Peyer's patch (tissue), 4 donors: ENCODE measurements at places on chromosomes 1 and 21.

- no peaks in the 10 kb centered on the region for H3K36me3 ChIP-seq
- H3K4me1 ChIP-seq: no peaks in the 10 kb centered on the region
- H3K27me3 ChIP-seq: no peaks in the 10 kb centered on the region
- no peak overlapping the region for H3K4me3 ChIP-seq
Observed at GRCh38 chr1:29283804-29284195, 47.5 kb downstream of the PTPRU start.

GRCh38 chr21:45551783-45552695, 9.8 kb upstream of the SLC19A1 start:
- peaks cover 23% of the 10 kb centered on the region for H3K4me1 ChIP-seq
- no peaks in the 10 kb centered on the region for H3K36me3 ChIP-seq

- no peak overlapping the region for H3K27ac ChIP-seq
- H3K4me1 ChIP-seq: no peaks in the 10 kb centered on the region
- no peak overlapping the region for H3K4me3 ChIP-seq
- H3K36me3 ChIP-seq: no peaks in the 10 kb centered on the region
- H3K27me3 ChIP-seq: no peaks in the 10 kb centered on the region
- DNase-seq: no peak
Observed at GRCh38 chr1:25692560-25692959, 76.0 kb downstream of the MAN1C1 start.

DNA sequence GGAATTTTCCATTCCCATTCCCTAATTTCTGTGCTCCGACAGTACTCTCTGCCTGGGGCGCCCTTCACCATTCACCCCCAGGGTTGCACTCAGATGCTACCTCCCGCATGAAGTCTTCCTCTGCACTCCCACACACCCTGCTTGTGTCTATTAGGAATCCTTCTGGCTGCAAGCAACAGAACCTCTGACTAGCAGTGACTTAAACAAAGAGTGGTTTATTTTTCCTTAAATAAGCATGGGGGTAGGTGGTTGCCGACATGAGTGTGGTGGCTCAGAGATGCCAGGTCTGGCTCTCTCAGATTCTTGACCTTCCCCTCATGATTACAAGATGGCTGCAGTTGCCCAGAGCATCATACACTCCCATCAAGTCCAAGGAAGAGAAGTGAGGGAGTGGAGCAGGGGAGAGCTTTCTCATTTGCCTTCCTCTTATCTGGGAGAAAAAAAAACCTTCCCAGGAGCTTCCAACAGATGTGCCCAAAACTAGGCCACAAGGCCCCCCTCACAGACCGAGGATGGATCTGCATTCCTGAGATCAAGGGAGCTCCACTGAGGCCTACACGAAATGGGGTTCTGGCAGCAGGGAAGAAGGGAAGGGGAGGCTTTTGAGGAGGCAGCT, 49.6 kb upstream of the LBR start:
- DNase-seq: no peak
- H3K27me3 ChIP-seq: no peaks in the 10 kb centered on the region
- peaks cover 11% of the 10 kb centered on the region for H3K4me1 ChIP-seq
- H3K27ac ChIP-seq: no peak overlapping the region

DNA sequence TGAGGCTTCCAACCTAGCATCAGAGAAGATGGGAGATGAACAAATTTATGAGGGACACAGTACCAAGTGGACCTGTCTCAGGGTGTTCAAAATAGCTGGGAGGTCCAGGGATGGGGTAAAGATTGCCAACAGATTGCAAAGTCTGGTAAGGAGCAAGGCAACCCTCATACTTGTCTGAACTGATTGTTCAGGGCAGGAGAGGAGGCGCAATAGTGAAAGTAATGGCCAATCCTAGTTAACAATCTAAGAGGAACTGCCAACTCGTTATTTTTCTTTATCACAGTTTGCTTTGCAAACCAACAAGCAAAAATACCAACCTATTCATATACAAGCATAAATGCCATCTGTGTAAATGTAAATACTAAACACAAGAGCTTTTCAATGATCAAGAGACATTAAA, 78.4 kb upstream of the S1PR1 start:
- H3K27me3 ChIP-seq: no peaks in the 10 kb centered on the region
- no peaks in the 10 kb centered on the region for H3K4me1 ChIP-seq
- no peak for DNase-seq
- no peak overlapping the region for H3K27ac ChIP-seq
- H3K36me3 ChIP-seq: no peaks in the 10 kb centered on the region

- DNase-seq: no peak
- H3K27ac ChIP-seq: no peak overlapping the region
- H3K4me3 ChIP-seq: no peak overlapping the region
- H3K4me1 ChIP-seq: no peaks in the 10 kb centered on the region
- no peaks in the 10 kb centered on the region for H3K36me3 ChIP-seq
- H3K27me3 ChIP-seq: no peaks in the 10 kb centered on the region
Observed at GRCh38 chr21:40923407-40923806, 76.4 kb upstream of the DSCAM start.

- H3K27ac ChIP-seq: peak overlapping the region; percentile 94
- peak overlapping the region; percentile 92 for H3K4me3 ChIP-seq
- no peaks in the 10 kb centered on the region for H3K27me3 ChIP-seq
- H3K36me3 ChIP-seq: no peaks in the 10 kb centered on the region
Observed at GRCh38 chr1:1776672-1777582, 1.3 kb downstream of the NADK start.

DNA sequence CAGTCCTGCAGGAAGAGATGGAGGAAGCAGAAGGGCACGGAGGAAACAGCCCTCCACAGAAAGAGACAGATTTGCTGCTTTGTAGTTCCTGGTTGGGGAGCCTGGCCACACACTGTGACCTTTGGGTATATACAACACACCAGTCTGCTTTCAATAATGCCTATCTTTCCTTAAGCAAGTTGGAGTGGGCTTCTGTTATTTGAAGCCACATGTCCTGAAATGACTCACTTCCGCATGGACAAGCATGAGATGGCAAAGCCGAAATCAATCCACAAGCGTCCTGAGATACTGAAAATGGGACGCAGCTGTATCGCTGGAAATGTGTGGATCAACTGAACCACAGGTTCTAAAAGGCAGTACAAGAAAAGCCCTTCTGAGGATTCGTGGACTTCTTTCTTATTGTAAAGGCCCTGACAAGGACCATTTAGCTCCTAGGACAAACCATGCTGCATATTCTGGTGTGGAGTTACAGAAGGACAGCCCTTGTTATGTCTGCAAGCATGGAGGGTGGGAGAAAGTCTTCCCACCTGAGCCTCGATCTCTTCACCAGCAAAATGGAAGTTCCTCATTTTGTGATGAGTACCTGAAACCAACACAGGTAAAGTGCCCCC, 22.7 kb upstream of the FHAD1 start:
- no peaks in the 10 kb centered on the region for H3K27me3 ChIP-seq
- no peak overlapping the region for H3K4me3 ChIP-seq

GRCh38 chr1:4713669-4714068, 59.3 kb downstream of the AJAP1 start:
- no peak overlapping the region for H3K27ac ChIP-seq
- no peaks in the 10 kb centered on the region for H3K36me3 ChIP-seq
- peaks cover 4% of the 10 kb centered on the region for H3K4me1 ChIP-seq
- no peak for DNase-seq
- no peak overlapping the region for H3K4me3 ChIP-seq
- H3K27me3 ChIP-seq: no peaks in the 10 kb centered on the region

- no peaks in the 10 kb centered on the region for H3K4me1 ChIP-seq
- no peaks in the 10 kb centered on the region for H3K27me3 ChIP-seq
- DNase-seq: no peak
- peaks cover under 1% of the 10 kb centered on the region for H3K36me3 ChIP-seq
- no peak overlapping the region for H3K4me3 ChIP-seq
Observed at GRCh38 chr1:206590025-206590758, 22.1 kb downstream of the EIF2D start.

GRCh38 chr1:202171292-202172014, 11.1 kb upstream of the PTPN7 start:
- H3K27ac ChIP-seq: no peak overlapping the region
- no peaks in the 10 kb centered on the region for H3K27me3 ChIP-seq
- no peak for DNase-seq
- no peaks in the 10 kb centered on the region for H3K36me3 ChIP-seq
- no peaks in the 10 kb centered on the region for H3K4me1 ChIP-seq

GRCh38 chr1:73327180-73327793, 870.7 kb downstream of the LRRIQ3 start:
- no peak for DNase-seq
- no peaks in the 10 kb centered on the region for H3K27me3 ChIP-seq
- no peak overlapping the region for H3K27ac ChIP-seq

- H3K4me3 ChIP-seq: peak overlapping the region; percentile 50
- H3K27ac ChIP-seq: no peak overlapping the region
- peaks cover 46% of the 10 kb centered on the region for H3K27me3 ChIP-seq
- H3K4me1 ChIP-seq: peaks cover 19% of the 10 kb centered on the region
Observed at GRCh38 chr1:38045401-38046332, 926 bp downstream of the POU3F1 start.

GRCh38 chr1:226548256-226549093, at the start of gene STUM:
TSS of gene STUM (plus strand) at chr1:226548764. CDS start at chr1:226548905, 141 bp downstream.
- DNase-seq: no peak
- no peaks in the 10 kb centered on the region for H3K27me3 ChIP-seq
- no peaks in the 10 kb centered on the region for H3K4me1 ChIP-seq
- H3K36me3 ChIP-seq: no peaks in the 10 kb centered on the region
- peak within 1 kb of the TSS; percentile 40 for H3K4me3 ChIP-seq
- no peak within 1 kb of the TSS for H3K27ac ChIP-seq
